ENCODE measurements at places on chromosomes 12 and 14. TPM values are rescaled to one million over a fixed set of nuclear protein-coding genes. Genes with fewer than 3 reads are reported as not detected.

- DNase-seq, result no peak
Observed at GRCh38 chr12:94128280-94128679, 20.1 kb upstream of the PLXNC1 start.

DNA sequence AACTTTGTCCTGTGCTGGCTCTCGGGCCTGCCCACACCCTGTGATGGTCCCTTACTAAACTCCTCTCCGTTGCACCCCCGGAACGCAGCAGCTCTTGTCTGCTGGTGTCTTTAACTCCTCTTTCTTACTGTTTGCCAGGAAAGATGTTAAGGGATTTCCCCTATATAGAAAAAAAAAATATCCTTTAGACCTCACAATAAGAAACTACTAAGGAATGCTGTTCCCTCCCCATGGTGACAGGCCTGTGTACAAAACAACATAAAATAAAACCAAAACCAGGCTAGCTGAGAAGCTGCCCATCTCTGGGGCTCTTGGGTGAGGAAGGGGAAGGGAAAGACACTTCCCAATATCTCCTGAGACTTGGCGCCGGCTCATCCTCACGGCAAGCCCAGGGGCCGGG, 95.4 kb downstream of the CHGA start:
- DNase-seq, result no peak

GRCh38 chr12:51028813-51029150, 2.6 kb upstream of the SLC11A2 start:
- no peak for DNase-seq

DNA sequence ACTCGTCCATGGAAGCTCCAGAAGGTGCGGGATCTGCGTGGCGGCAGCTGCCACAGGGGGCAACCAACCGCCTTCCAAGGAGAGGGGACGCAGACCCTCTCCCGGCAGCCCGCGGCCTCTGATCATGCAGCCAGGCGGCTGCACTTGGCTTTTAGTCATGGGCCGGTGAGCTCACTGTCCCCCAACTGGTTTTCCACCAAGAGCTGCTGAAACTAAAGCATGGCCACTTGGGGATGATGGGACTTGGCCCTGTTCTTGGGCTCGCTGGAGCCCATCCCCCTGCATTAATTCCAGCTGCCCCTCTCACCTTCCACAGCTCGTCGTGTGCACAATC, 39.1 kb downstream of the CCDC85C start:
- no peak for DNase-seq

GRCh38 chr14:24847568-24848095, 202.3 kb downstream of the STXBP6 start:
- no peak for DNase-seq

- DNase-seq, result peak; percentile 73
Observed at GRCh38 chr12:111753144-111753881, 13.4 kb upstream of the ALDH2 start.

GRCh38 chr14:60721326-60722106, 2.6 kb downstream of the SIX4 start:
- no peak for DNase-seq

GRCh38 chr14:36450550-36450949, 69.5 kb downstream of the NKX2-1 start:
- DNase-seq, result no peak

GRCh38 chr14:74682169-74682952, 30.5 kb downstream of the AREL1 start:
- DNase-seq, result no peak

- no peak for DNase-seq
Observed at GRCh38 chr14:54211551-54212308, 185.1 kb upstream of the CDKN3 start.

GRCh38 chr14:80669426-80669825, 272.1 kb downstream of the CEP128 start:
- DNase-seq, result no peak

GRCh38 chr12:50787618-50788017, 23.7 kb downstream of the ATF1 start:
- no peak for DNase-seq

DNA sequence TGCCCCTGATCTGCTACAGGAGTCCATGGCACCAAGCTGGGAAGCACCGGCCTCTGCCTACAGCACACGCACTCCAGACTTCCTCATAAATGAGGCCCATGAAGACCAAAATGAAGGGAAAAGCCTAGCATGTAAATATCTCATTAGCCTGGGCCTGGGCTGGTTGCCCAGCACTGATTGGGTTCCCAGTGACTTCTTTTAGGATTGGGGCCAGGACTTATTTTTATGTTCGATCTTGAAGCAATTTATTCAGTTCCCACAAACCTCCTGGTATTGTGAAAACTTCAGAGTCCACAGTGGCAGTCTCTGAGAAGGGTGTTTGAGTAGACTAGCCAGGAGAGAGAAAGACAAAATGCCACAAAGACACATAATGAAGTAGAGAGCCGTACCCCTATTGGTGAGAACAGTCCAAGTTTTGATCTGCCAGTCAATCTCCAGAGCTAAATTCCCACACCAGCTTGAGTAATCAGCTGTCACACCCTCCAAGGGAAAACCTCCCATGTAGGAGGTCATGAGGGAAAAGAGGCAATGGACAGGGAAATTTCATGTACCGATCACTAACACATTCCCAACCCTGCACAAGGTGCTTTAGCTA, 78.2 kb downstream of the PHLDA1 start:
- no peak for DNase-seq

GRCh38 chr14:58656671-58657411, 19.1 kb downstream of the DACT1 start:
- no peak for DNase-seq

The CCDC60 gene
- total RNA-seq, result not detected

The CBX5 gene
- total RNA-seq, result 33.0 TPM

The CLEC4D gene
- not detected for total RNA-seq

The HELB gene
- 0.93 TPM for total RNA-seq

The CKAP4 gene
- 50.1 TPM for total RNA-seq

The RPS6KL1 gene
- 10.3 TPM for total RNA-seq

The SPRYD3 gene
- total RNA-seq, result 64.5 TPM
